Psoas muscle (tissue), 8 donors: ENCODE measurements at places on chromosomes 11 and 22.

DNA sequence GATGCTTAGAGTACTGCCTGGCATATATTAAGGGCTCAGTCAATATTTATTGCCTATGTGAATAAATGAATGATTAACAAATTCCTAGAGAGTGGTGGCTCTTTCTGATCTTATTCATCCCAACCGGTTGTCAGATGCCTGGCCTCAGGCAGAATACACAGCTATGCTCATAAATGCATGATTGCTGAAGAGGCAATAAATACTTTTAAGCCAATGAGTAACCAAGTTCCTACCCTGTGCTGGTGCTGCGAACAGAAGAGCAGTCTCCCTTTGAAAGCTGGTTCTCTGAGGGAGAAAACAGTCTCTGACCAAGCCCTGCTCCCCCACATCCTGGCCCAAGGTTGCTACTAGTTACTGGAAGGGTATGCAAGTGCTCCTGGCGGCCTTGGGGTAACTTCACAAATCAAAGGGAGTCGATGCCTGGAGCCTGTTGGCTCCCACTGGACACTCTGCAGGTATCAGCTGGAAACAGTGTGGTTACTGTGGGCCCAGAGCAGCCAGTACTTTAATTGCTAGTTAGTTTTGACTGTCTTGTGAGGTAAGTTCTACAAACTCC is 2.8 kb downstream of the USH1C start:
- no peak overlapping the region for H3K27ac ChIP-seq
- H3K27me3 ChIP-seq: no peaks in the 10 kb centered on the region
- DNase-seq: no peak
- no peaks in the 10 kb centered on the region for H3K36me3 ChIP-seq
- no peaks in the 10 kb centered on the region for H3K4me1 ChIP-seq

DNA sequence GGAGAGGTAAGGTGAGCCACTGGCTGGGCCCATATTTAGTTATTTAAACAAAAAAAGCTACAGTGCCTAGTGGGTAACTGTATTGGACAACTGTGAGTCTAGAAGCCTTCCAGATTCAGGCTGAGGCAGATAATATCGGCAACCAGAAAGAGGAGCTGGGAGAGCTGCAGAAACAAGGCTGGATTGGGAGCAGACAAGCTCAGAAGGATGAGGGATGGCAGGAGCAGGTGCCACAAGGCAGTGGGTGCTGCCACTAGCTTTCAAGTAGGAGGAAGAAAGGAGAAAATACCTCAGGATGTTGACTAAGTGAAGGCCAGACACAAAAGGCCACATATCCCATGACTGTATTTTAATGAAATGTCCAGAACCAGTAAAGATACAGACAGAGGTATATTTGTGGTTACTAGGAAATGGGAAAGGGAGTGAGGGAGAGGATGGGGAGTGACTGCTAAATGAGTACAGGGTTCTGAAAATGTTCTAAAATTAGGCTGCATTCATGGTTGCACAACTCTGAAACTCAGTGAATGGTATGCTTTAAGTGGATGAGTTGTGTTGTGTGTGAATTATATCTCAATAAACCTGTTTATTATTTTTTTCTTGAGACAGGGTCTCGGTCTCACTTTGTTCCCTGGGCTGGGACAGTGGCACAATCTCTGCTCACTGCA is 11.8 kb upstream of the RAPSN start:
- peaks cover 3% of the 10 kb centered on the region for H3K36me3 ChIP-seq
- H3K27ac ChIP-seq: no peak overlapping the region
- H3K4me3 ChIP-seq: no peak overlapping the region
- H3K4me1 ChIP-seq: no peaks in the 10 kb centered on the region
- H3K27me3 ChIP-seq: no peaks in the 10 kb centered on the region

DNA sequence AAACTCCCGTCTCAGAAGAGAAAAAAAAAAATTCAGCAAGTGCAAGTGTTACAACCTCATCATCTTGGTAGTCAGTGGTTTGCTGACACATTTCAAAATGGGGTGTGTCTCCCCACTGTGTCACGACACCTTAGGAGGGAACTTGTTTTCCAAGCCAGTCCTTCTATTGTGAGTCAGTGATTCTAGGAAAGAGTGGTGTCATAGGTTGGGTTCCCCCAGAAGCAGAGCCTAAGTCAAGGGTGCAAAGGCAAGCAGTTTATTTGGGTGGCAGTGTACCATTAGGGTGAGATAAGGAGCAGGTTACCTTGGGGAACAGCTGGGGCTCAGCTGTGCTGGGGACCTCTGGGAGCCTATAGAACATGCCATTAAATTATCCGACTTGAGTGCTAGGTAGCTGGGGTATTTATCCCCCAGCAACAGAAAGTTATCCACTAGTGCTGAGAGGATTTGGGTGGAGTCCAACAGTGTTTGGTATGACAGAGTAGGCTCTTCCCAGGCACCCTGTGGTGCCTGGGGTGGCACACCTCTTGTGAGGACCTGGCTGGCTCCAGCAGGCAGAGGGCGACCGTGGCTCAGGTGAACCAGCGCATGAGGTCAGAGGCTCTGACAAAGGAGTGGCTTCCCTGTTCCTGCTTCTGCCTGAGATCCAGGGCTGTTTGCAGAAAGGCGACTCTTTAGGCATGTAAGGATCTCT is 41.7 kb downstream of the KIAA1671 start:
- no peaks in the 10 kb centered on the region for H3K36me3 ChIP-seq
- H3K4me1 ChIP-seq: peaks cover 9% of the 10 kb centered on the region
- peaks cover 3% of the 10 kb centered on the region for H3K27me3 ChIP-seq
- H3K4me3 ChIP-seq: no peak overlapping the region

DNA sequence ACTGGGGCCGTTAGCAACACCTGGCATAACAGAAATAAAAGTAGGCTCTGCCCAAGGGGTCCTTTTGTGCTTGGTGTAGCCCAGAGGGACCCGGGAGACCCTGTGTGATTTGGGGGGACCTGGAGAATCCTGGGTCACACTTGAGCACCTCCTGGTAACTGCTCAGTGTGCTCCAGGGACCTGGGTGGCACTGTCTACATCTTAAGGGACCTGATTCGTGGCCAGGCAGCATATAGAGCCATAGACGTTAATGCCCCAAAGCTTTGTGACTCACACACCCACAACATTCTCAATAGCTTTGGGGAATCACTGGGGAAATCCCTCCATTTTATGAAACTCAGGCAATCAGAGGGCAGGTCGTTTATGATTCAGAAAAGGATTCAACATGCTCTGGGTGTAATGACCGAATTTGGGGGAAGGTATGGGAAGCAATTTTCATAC is 3.6 kb upstream of the IGF2 start:
- no peak for DNase-seq
- H3K27ac ChIP-seq: no peak overlapping the region
- no peaks in the 10 kb centered on the region for H3K36me3 ChIP-seq
- no peak overlapping the region for H3K4me3 ChIP-seq
- peaks cover 80% of the 10 kb centered on the region for H3K27me3 ChIP-seq

- H3K27me3 ChIP-seq: no peaks in the 10 kb centered on the region
- no peak for DNase-seq
- no peak overlapping the region for H3K27ac ChIP-seq
- H3K36me3 ChIP-seq: no peaks in the 10 kb centered on the region
- no peak overlapping the region for H3K4me3 ChIP-seq
Observed at GRCh38 chr11:12390687-12391110, 13.3 kb downstream of the PARVA start.

GRCh38 chr22:39309881-39310714 is 9.3 kb downstream of the RPL3 start:
- peak overlapping the region; percentile 10 for H3K27ac ChIP-seq
- DNase-seq: no peak
- no peaks in the 10 kb centered on the region for H3K27me3 ChIP-seq
- H3K4me3 ChIP-seq: no peak overlapping the region
- H3K36me3 ChIP-seq: peaks cover 5% of the 10 kb centered on the region
- peaks cover 28% of the 10 kb centered on the region for H3K4me1 ChIP-seq

GRCh38 chr11:61609980-61610366 is 29.1 kb upstream of the SYT7 start:
- H3K36me3 ChIP-seq: no peaks in the 10 kb centered on the region
- no peak for DNase-seq
- peaks cover 24% of the 10 kb centered on the region for H3K27me3 ChIP-seq

- no peaks in the 10 kb centered on the region for H3K4me1 ChIP-seq
- no peak overlapping the region for H3K4me3 ChIP-seq
- H3K27ac ChIP-seq: no peak overlapping the region
- no peak for DNase-seq
- peaks cover 29% of the 10 kb centered on the region for H3K27me3 ChIP-seq
Observed at GRCh38 chr22:43338766-43339345, 4.3 kb downstream of the SCUBE1 start.

GRCh38 chr11:57200917-57201316 is 19.2 kb downstream of the LRRC55 start:
- no peaks in the 10 kb centered on the region for H3K27me3 ChIP-seq
- no peaks in the 10 kb centered on the region for H3K36me3 ChIP-seq
- DNase-seq: peak; percentile 35
- peak overlapping the region; percentile 18 for H3K27ac ChIP-seq
- no peak overlapping the region for H3K4me3 ChIP-seq

GRCh38 chr11:107564877-107565218 is 687 bp downstream of the ALKBH8 start:
- peaks cover 30% of the 10 kb centered on the region for H3K4me1 ChIP-seq
- peaks cover 13% of the 10 kb centered on the region for H3K36me3 ChIP-seq
- peak overlapping the region; percentile 89 for H3K4me3 ChIP-seq

- peaks cover 29% of the 10 kb centered on the region for H3K36me3 ChIP-seq
- no peaks in the 10 kb centered on the region for H3K27me3 ChIP-seq
- DNase-seq: no peak
- H3K4me3 ChIP-seq: peak overlapping the region; percentile 97
Observed at GRCh38 chr11:33772870-33773269, 1.4 kb downstream of the FBXO3 start.

GRCh38 chr22:41382610-41383009 is 868 bp downstream of the TEF start:
- DNase-seq: peak; percentile 69
- H3K4me3 ChIP-seq: peak overlapping the region; percentile 88
- H3K27me3 ChIP-seq: no peaks in the 10 kb centered on the region
